ENCODE measurements at places on chromosomes 4 and X.

DNA sequence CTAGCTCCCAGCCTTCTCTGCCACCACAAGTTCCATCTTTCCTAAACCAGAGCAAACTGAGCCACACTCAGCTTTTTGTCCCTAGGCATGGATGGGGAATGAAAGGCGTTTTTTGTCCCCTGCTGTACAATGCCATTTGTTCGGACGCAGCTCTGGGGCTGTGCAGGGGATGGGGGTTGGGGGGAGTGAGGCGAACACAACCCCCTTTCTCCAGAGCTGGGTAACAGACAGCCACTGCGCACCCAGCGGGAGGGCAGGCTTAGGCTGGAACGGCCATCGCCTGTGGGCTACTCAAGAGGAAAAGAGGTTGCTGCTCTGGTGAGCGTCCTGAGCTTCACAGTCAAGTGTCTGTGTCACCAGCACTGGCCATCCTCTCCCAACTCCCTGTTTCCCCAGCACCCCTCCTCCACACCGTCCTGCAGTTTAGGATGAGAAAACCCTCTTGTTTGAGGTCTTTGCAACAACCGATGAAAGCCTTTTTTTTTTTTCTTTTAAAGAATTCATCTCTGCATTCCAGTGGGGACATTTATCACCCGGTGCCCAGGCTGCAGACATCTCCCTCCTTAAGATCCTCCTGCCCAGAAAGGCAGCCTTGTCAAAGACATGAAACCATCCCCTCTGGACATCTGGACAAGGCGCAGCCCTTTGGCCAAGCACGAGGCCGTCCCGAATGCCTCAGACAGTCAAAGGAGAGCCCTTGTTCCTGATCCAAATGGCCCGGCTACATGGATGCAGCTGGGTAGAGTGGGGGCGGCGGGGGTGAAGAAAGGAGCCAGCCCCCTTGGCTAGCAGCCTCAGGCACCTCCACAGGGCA lies 419.6 kb downstream of the BCOR start:
- DNase-seq: no peak

GRCh38 chr4:28730304-28730703 lies 1869.7 kb downstream of the STIM2 start:
- DNase-seq: no peak

DNA sequence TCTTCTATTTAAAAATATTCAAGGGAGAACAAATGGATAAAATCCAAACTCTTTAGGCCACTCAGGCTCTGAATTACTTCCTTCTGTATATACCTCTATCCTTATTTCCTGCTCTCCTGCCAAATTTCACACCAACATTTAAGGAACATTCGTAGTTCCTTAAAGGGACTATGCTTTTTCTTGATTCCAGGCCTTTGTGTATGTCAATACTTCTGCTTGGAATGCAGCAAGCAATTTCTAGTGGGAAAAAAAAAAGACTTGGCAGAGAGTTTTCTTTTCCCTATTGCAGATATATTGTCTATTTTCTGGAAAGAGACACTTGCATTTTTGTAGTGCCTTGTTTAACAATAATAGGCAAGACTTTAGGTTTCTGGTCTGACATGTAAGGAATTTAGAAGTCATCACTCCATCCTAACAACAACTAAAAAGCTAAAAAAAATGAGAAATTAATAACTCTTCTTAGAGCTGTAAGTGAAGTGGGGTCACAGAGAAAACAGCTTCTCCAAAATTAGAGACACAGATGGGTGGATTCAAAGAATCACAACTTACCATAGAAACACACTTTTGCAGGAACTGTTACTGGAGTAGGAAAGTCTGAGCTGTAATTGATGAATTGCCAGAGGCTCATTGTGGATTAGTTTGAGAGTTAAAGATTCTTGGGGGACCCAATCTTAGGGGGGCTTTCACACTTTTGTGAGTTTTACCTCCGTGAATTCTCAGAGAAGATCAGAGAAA lies 2.1 kb upstream of the ADH5 start:
- no peak for DNase-seq

DNA sequence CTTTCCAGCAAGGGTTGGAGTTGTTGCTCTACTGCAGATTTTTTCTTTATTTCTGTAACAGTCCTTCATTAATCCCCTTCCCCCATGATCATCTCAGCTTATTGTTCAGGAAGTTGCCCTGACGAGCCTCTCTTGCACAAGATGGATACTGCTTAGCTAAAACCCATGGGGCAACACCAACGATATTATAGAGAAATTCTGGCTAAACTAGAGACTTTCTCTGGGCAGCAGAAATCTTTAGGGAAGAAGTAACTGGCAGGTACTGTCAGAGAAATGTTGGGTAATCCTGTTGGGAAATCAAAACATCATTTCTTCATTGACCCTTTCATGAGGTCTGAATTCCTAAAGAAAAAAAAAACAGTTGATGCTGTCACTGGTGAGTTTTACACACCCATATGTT lies 921.3 kb downstream of the NLGN4X start:
- DNase-seq: no peak

DNA sequence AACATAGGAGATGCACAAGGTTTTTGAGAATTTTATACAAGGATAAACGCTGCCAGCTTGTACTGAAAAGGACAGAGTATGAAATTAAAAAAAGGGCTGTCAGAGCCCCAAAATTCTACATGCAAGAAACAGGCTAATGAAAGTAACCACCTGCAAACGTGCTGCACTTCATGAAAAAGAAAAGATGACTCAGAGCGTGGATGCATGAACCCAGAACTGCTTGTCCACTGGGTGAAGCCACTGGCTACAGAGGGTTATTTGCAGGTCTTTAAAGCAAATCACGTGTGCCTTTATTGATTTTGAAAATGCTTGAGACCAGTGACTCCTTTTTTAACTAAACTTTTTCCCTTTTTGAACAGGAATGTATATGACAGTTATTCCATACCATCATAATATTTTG lies 25.3 kb upstream of the FRMD7 start:
- DNase-seq: no peak

DNA sequence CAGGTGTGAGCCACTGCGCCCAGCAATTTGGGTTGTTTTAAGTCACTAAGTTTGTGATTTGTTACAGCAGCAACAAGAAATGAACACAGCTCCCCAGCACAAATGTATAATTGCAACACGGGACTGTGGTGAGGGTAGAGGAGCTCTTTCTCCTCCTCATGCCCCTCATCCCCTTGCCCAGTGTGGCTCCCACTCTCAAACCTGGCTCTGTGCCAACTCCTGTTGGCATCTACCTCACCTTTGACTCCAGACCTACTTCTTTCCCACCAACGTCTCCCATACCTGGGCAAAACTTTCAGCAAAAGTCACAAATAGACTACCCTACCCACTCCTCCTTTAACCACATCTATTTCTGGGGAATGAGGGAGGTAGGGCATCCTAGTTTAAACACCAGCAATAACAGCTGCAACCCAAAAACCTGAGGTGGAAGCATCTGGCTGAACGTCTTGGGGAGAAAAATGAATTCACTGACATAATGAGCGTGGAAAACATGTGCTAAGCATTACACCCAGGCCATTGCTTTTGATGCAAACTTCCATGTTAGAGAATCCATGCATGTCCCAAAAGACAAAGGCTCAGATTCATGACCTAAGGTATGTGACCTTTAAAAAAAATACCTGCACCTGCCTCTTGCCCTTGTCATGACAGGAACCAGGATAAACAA lies 19.2 kb downstream of the LNX1 start:
- DNase-seq: no peak

GRCh38 chrX:39972340-39972739 lies 125.4 kb downstream of the BCOR start:
- DNase-seq: no peak

DNA sequence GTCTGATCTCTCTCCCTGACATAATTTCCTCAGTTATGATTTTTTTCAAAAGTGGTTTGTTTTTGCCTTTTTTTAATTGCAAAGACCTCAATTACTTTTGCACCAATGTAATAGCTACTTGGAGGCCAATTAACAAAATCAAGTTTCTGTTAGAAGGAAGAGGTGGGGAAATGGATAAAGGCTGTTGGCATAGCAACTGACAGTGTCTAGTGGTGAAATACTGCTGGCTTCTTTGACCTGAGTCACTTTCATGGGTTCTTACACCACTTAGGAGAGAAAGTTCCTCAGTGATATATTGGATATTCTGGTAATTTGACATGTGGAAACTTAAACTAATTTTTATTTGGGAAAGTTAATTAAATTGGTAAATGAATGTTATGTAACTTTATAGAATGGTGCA lies 26.5 kb upstream of the ATP8A1 start:
- no peak for DNase-seq

DNA sequence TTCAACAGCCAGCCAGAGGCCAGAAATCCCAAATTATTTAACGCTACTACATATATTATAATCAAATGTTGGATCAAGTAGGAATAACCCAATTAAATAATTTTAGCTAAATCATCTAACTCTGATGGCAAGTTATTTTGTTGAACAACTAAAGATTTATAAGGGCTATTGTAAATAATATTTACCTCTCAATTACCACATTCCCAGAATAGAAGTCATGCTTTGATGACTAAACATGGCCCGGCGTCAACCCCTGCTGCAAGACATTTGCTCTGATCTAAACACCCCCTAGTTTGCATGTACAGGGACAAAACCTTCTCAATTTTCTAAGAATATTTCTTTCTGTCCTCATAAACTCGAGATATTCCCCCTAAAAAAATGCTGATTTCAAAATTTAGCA lies 14.2 kb downstream of the VEGFC start:
- DNase-seq: no peak

- no peak for DNase-seq
Observed at GRCh38 chrX:40008791-40009461, 88.8 kb downstream of the BCOR start.

- DNase-seq: no peak
Observed at GRCh38 chrX:97401154-97401553, 517.4 kb downstream of the RPA4 start.

GRCh38 chr4:25535701-25536473 lies 119.8 kb upstream of the SLC34A2 start:
- DNase-seq: no peak

DNA sequence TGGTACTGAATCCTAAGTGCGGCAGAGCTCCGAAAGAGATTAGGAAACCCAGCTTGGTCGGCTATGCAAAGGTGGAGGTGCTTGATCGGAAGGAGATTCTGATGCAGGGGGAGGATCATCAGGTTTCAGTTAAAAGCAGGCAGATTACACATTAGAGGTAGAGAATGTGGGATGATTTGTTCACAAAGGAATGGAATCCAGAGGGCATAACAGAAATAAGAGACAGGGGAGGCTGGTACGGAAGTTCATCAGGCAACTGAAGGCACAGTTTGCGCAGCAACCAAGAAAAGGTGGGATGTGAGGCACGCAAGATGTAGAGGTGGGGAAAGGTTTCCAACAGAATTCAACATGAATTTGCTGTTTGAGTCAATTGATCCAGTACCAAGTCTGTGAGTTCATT lies 424 bp upstream of the ZNF330 start:
- DNase-seq: no peak

GRCh38 chr4:162972661-162973330 lies 193.9 kb downstream of the NAF1 start:
- DNase-seq: no peak

DNA sequence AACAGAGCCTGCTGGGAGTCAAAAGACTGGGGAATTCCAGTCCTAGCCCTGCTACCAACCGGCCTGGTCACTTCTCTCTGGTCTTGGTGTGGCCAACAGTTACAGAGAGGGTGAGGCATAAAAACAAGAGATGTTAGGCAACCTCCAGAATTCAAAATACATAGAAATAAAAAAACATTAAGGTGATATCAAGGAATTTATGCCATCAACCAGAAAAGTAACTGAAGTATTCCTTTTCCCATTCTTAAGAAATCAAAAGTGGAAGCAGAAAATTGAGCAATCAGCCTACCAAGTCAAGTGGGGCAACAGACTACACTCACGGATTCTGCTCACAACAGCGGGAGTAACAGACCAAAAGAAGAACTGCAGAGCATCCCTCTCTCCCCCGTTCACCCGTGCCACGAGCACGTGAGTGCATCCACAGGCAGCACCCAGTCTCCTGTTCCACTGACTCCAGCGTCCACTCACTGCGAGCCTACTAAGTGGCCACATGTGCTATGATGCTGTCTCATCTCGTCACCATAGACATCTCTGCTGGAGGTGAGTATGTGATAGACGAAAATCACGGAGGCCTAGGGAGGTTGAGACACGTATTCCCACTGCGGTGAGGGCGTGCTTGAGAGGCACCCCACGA lies 29.3 kb downstream of the AFAP1 start:
- no peak for DNase-seq

DNA sequence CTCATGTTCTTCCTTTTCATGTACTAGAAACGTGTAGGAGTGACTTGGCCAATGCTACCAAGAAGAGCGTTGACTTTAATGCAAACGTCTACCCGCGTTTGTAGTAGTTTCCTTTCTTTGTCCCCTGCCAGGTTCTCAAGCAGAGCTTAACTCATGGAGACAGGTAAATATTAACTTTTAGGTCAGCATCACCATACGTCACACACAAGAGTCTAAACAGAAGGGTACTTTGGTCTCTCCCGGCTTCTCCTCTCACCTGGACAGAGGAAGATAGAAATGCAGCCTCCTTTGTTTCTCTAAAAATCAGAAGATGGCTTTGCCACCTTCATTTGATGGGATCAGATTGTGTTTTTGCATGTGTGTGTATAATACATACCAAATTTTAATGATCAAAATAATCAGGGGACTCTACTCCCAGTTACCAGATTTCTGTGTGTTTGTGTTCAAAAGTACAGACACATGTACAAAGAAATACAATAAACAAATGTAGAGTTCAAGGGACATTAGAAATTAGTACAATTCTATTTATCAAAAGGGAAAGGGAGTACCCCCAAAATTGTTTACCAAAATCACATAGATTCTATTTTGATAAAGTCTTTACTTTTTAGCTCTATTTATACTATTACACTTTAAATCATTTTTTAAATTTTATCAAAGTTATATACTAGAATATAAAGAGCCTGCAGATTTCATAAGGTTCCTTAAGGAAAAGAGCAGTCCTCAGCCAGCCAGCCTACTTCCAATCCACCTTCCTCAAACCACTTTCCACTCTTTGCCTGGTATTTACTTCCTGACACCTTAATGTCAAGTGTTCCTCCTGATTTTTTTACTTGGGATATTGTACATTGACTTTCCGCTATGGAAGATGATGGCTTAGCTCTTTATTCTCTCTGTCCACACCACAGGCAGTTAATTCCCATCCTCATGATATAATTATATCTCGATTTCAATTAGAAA lies 195.5 kb downstream of the RELL1 start:
- DNase-seq: no peak

DNA sequence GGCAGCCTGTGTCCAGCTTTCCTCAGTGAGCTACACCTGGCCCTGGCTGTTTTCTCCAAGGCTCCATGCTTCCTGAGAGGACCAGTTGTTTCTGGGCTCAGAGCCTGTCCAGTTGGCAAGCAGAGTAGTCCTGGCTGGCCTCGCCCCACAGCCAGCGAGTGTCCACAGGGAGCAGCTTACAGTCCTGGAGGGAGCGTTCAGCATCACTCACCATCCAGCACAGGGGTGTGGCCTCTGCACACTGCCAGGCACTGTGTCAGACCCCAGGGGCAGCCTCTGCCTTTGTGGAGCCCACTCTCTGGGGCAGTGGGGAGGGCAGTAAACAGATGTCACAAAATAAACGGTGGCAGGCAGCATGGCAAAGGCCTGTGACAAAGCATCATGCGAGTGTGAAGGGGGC lies 23.9 kb downstream of the EVC start:
- DNase-seq: no peak

- DNase-seq: no peak
Observed at GRCh38 chr4:16684935-16685334, 213.5 kb downstream of the LDB2 start.

- no peak for DNase-seq
Observed at GRCh38 chrX:109709129-109709631, 23.9 kb downstream of the ACSL4 start.

- DNase-seq: no peak
Observed at GRCh38 chr4:176627916-176628315, 164.8 kb downstream of the VEGFC start.
